Left lung (tissue), 14 donors: ENCODE measurements at places on chromosomes 4 and X. TPM values are rescaled to one million over a fixed set of nuclear protein-coding genes. Genes with fewer than 3 reads are reported as not detected.

DNA sequence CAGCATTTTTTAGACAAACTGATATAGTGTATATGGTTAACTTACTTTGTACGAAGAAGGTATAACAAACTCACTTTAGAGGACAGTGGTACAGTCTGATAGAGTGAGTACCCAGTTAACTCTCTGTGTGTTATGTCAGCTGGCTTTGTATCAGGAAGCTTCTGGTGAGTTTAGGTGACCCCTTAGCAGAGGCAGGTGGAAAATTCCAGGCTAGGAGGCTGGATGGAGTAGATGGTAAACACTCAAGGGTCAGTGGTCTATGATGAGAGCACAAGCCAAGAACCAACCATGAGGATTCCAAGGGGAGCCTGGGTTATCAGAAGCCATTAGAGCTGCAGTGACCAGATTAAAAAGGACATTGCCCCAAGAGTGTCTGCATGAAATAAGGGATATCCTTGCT is 227.3 kb upstream of the CENPE start:
- DNase-seq, result no peak
- no peaks in the 10 kb centered on the region for H3K27me3 ChIP-seq
- H3K4me1 ChIP-seq, result no peaks in the 10 kb centered on the region
- H3K36me3 ChIP-seq, result no peaks in the 10 kb centered on the region
- no peak overlapping the region for H3K4me3 ChIP-seq

DNA sequence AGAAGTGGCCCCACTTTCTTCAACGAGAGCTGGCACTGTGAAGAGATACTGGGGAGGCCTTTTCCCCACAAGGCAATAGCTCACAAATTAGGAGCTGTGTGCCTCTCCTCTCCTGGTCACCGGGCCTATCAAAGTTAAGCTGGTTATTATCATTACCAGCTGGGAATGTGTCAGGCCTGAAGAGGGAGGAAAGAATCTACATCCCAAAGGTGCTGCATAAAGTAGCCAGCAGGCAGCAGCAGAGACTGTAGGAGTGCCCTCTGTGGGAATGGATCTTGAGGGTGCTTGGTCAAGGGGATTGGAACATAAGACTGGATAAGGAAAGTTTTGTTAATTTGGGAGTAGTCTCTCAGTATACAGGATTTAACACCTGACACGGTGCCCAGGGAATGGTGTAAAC is 9.1 kb upstream of the TMPRSS11D start:
- H3K27ac ChIP-seq, result no peak overlapping the region
- DNase-seq, result no peak
- H3K36me3 ChIP-seq, result no peaks in the 10 kb centered on the region
- no peaks in the 10 kb centered on the region for H3K4me1 ChIP-seq
- H3K4me3 ChIP-seq, result no peak overlapping the region

DNA sequence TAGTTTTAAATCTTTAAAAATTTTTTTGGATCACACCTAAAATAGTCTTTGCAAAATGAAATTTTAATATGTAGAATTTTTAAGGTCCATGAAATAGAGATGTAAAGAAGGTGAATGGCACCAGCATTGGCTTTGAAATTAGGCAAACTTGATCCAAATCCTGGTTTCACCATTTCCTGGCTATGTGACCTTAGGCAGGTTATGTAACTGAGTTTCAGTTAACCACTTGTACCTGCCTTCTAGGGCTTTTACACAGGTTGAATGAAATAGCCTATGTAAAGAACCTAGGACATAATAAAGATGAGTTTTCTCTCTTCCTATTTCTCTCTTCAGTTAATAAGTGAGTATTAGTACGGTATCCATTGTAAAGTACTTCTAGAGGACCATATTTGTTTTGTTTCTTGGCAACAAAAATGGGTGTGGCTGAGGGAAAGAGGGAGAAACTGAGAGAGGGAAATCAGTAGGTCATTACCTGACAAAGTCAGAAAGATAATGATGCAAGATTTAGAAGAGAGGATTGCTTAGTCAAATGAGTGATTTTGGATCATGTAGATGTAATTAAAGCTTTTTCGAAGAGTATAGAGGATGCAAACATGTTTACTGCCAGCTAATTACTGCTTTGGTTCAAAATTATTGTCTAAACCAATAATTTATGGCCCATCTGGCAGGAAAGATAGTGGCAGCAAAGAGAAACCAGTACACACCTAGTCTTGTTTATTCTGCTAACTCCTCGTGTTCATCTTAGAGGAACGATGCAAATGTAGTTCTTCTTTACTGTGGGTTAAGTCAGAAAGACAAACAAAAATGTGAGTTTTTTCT is 81.9 kb downstream of the PDLIM5 start:
- no peak for DNase-seq
- H3K4me1 ChIP-seq, result peaks cover 58% of the 10 kb centered on the region
- peak overlapping the region; percentile 71 for H3K27ac ChIP-seq
- no peaks in the 10 kb centered on the region for H3K27me3 ChIP-seq

Gene DCAF8L2
- not detected for total RNA-seq
